ENCODE measurements at places on chromosomes 5 and 9. TPM values are rescaled to one million over a fixed set of nuclear protein-coding genes. Genes with fewer than 3 reads are reported as not detected.

GRCh38 chr5:128772356-128772755 lies 192.9 kb upstream of the SLC27A6 start:
- no peak for DNase-seq

- peak; percentile 41 for DNase-seq
These were observed 42.5 kb upstream of the ABCA1 start for GRCh38 chr9:104970271-104970987.

DNA sequence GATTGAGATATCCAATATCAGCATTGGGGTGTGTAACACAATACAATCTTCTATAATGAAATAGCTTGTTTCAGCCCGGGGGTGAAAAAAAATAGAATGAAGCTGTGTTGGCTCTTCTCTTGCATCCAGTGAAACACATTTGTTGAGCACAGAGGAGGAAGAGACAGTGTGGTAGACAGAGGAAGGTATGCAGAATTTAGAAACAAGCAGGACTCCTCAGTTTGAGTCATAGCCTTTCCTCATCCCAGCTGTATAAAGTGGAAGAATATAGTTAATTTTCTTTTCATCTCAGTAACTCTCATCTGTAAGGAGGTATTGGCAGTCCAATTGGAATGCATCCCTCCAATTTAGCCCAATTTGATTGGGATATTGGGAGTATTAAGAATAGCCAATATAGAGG lies 302.2 kb upstream of the VLDLR start:
- DNase-seq = no peak

DNA sequence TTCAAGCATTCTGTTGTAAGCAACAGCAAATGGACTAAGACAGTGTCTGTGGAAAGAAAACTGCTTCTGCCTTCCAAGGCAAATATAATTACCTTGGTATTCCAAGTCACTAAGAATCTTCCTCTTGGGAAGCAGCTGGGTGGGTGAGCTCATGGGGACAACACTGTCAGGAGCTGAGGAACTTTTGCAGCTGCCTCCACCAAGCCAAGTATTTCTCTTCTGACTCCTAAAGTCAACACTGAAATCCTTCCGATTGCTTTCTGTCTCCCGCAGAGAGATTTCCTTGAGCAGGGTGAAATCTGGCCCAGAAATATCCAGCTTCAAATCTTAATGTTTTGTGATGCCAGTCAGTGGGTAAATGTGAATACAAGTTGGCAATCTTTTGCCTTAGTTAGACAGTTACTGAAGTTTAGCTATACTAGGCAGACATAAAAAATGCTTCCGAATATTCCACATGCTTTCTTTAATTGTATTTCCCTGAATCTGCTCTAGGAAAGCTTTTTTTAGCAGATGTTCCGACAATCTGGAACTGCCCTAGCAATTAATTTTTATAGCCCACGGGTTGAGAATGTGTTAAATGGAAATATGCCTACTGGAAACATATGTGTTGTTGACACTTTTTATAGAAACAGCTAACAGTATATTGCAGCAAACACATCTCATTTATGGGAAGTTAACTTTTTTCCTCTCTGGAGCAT lies 369.9 kb upstream of the DAB2 start:
- DNase-seq = no peak

TMEM232 gene
- total RNA-seq = 3.3 TPM

Data from ovary (tissue), 10 donors.